ENCODE measurements at places on chromosomes 3 and 15.

DNA sequence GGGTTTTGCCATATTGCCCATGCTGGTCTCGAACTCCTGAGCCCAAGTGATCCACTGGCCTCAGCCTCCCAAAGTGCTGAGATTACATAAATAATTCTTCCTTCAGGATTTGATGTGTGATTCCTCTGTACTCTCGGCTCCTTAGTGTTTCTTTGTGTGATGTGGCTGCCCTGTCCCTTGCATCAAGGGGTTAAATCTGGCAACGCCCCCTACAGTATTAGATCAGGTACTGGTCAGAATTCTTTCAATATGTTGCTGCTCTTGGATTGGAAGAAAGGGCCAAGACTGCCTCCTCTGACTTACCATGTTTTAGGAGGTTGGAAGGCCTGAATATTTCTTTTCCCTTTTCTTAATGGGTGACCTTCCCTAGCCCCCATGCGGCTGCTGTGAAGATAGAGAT lies 390.6 kb upstream of the WNT5A start:
- no peak for DNase-seq

GRCh38 chr3:127159543-127159942 lies 33.4 kb upstream of the PRR23E start:
- no peak for DNase-seq

- DNase-seq = no peak
Measured at GRCh38 chr3:106022913-106023312, 154.1 kb upstream of the CBLB start.

GRCh38 chr15:83046558-83047127 lies 20.4 kb downstream of the BTBD1 start:
- DNase-seq = no peak

GRCh38 chr15:58770519-58770856 lies 614 bp upstream of the MINDY2 start:
- DNase-seq = peak; percentile 62

- DNase-seq = no peak
Measured at GRCh38 chr3:191131305-191131704, 67.7 kb upstream of the OSTN start.

GRCh38 chr15:72737061-72737460 lies 46.5 kb downstream of the ADPGK start:
- DNase-seq = no peak

DNA sequence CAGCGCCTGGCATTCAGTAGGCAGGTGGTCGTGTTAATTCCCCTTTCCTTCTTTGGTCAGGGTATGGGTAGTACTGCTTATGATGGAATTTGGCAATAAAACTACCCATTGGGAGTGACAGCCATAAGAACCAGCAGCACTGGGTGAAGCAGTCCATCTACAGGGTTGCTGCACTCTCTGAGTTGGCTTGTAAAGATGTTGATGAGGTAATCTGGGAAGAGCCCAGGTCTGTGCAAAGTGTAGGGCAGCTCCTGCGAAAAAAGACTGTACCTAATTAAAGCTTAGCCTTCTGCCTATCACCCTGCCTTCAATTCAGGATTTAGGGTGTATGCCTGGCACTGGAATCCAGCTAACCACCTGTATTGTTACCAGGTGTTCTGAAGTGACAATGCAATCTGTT lies 4.7 kb upstream of the FETUB start:
- no peak for DNase-seq

DNA sequence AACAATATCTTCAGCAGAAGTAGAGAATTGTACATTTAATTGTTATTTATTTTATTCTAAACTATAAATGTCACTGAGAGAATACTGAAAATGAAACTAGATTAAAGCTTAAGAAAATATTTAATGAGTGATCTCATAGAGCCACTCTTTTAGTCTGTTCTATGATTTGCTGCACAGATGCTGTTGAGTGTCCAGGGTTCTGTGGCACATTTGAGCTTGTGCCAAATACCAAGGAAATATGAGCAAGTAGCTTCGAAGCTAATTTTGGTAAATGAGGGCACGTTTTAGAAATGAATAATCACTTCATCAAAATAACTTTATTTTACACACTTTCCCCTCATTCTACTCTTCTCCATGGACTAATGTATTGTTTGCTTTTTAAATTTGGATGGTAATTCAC lies 53.6 kb upstream of the THRB start:
- no peak for DNase-seq

- DNase-seq = no peak
Measured at GRCh38 chr3:152083135-152083534, 185.6 kb upstream of the MBNL1 start.

GRCh38 chr15:81165535-81165934 lies 31.1 kb upstream of the IL16 start:
- no peak for DNase-seq

DNA sequence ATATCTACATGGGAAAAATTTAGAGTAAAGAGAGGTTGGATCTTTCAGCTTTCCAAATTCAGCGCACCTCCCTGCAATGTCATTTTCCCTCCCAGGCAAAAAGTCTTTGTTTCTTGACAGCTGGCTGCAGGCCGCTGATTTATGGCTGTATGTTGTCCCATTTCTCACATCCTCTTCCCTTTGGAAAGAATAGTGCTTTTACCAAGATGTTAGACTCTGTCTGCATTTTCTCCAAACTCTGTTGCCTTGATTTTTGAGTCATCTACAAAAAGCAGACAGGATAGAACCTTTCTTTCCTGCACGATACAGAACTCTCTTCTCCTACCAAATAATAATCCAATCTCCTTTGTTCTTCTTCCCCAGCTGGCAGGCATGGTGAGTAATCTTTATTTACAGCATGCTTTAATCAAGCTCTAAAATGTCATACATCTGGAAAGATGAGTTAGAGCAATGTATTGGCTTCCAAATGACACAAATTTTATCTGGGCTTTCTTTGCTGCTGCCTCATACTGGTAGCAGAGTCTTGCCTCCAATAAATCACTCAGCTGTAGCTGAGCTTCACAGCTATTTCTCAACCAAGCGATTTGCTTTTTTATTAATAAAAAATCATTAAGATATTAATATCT lies 101.9 kb downstream of the PIK3R4 start:
- DNase-seq = no peak
